A549 treated with CpdA at 1 μM for 4 hours (cell line): ENCODE measurements at places on chromosomes 1 and 21. TPM values are rescaled to one million over a fixed set of nuclear protein-coding genes. Genes with fewer than 3 reads are reported as not detected.

The RPF1 gene
- total RNA-seq: 28.8 to 32.1 TPM (median 31.5 TPM) in 5 replicates

The GPR3 gene
- total RNA-seq: 1.6 to 2.3 TPM (median 1.8 TPM) in 5 replicates

The DMBX1 gene
- 0.61 to 1.5 TPM (median 0.82 TPM) in 5 replicates for total RNA-seq

The KPRP gene
- not detected in 5 replicates for total RNA-seq

The MFSD2A gene
- 4.2 to 4.8 TPM (median 4.7 TPM) in 5 replicates for total RNA-seq

The DNM3 gene
- 0.51 to 0.87 TPM (median 0.67 TPM) in 5 replicates for total RNA-seq

The AADACL4 gene
- not detected in 5 replicates for total RNA-seq

The RNU1-1 gene
- total RNA-seq: not detected in 5 replicates

The GATAD2B gene
- 7.6 to 14.9 TPM (median 8.5 TPM) in 5 replicates for total RNA-seq

The KIF14 gene
- 7.9 to 13.1 TPM (median 11.6 TPM) in 5 replicates for total RNA-seq

The RPTN gene
- not detected in 5 replicates for total RNA-seq

The LRRC38 gene
- total RNA-seq: not detected in 5 replicates

The ADGRB2 gene
- 5.8 to 7.5 TPM (median 7.1 TPM) in 5 replicates for total RNA-seq

The RGS1 gene
- not detected in 5 replicates for total RNA-seq

The LCE1A gene
- total RNA-seq: not detected in 5 replicates

The DOCK7 gene
- 13.0 to 28.0 TPM (median 16.1 TPM) in 5 replicates for total RNA-seq

The INAVA gene
- 33.8 to 43.7 TPM (median 37.4 TPM) in 5 replicates for total RNA-seq

The DNAJC6 gene
- total RNA-seq: 3.3 to 5.8 TPM (median 4.9 TPM) in 5 replicates

The FBXO42 gene
- total RNA-seq: 8.6 to 9.3 TPM (median 8.7 TPM) in 5 replicates

The CLIC6 gene
- 0.04 to 0.16 TPM (median 0.05 TPM) in 4 of 5 replicates, not detected in the other for total RNA-seq

The PAX7 gene
- total RNA-seq: 0.36 to 0.50 TPM (median 0.47 TPM) in 5 replicates

The OR2G6 gene
- not detected in 5 replicates for total RNA-seq

The LCE1B gene
- not detected in 5 replicates for total RNA-seq

The S100A16 gene
- total RNA-seq: 412 to 491 TPM (median 455 TPM) in 5 replicates

The RNF207 gene
- 15.6 to 22.3 TPM (median 19.3 TPM) in 5 replicates for total RNA-seq

The GPR89B gene
- 4.6 to 8.0 TPM (median 5.0 TPM) in 5 replicates for total RNA-seq

The RIMKLA gene
- 0.70 to 1.1 TPM (median 0.84 TPM) in 5 replicates for total RNA-seq

The OR2T3 gene
- not detected in 5 replicates for total RNA-seq

The DTL gene
- 19.2 to 25.0 TPM (median 22.7 TPM) in 5 replicates for total RNA-seq

The EPRS1 gene
- total RNA-seq: 74.3 to 89.9 TPM (median 83.5 TPM) in 5 replicates

The PCSK9 gene
- 3.0 to 5.3 TPM (median 4.1 TPM) in 5 replicates for total RNA-seq

The TMPRSS15 gene
- not detected in 5 replicates for total RNA-seq

The MANEAL gene
- total RNA-seq: 22.2 to 27.6 TPM (median 25.3 TPM) in 5 replicates

The GRHL3 gene
- total RNA-seq: 0.50 to 0.66 TPM (median 0.54 TPM) in 5 replicates

The TEX38 gene
- total RNA-seq: not detected in 5 replicates

The IGSF21 gene
- total RNA-seq: 0.20 TPM in 1 of 5 replicates, not detected in the others

The ESRRG gene
- total RNA-seq: not detected in 5 replicates

The NEK2 gene
- 38.5 to 58.4 TPM (median 46.4 TPM) in 5 replicates for total RNA-seq

The SH3BGR gene
- 1.1 to 2.4 TPM (median 1.5 TPM) in 4 of 5 replicates, not detected in the other for total RNA-seq

The CAMK2N1 gene
- total RNA-seq: 35.3 to 46.7 TPM (median 38.9 TPM) in 5 replicates

The NBPF8 gene
- 4.2 to 5.2 TPM (median 4.7 TPM) in 5 replicates for total RNA-seq

The PROK1 gene
- not detected in 5 replicates for total RNA-seq

The GBP7 gene
- not detected in 5 replicates for total RNA-seq

The DCDC2B gene
- total RNA-seq: not detected in 5 replicates

The KRTAP20-3 gene
- not detected in 5 replicates for total RNA-seq

The SYT2 gene
- 0.01 to 0.07 TPM (median 0.02 TPM) in 5 replicates for total RNA-seq
